ENCODE measurements at places on chromosomes 1 and 21.

DNA sequence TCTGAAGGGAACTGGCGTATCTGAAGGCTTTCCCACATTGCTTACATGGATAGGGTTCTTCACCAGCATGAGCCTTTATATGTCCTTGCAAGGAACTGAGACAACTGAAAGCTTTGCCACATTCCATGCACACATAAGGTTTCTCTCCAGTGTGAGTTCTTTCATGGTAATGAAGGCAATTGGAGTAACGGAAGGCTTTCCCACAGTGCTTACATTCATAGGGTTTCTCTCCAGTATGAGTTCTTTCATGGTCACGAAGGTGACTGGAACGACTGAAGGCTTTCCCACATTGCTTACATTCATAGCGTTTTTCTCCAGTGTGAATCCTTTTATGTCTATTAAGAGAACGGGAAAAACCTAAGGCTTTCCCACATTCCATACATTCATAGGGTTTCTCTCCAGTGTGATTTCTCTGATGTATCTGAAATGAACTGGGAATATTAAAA lies 15.0 kb downstream of the ZNF124 start:
- no peak for DNase-seq

DNA sequence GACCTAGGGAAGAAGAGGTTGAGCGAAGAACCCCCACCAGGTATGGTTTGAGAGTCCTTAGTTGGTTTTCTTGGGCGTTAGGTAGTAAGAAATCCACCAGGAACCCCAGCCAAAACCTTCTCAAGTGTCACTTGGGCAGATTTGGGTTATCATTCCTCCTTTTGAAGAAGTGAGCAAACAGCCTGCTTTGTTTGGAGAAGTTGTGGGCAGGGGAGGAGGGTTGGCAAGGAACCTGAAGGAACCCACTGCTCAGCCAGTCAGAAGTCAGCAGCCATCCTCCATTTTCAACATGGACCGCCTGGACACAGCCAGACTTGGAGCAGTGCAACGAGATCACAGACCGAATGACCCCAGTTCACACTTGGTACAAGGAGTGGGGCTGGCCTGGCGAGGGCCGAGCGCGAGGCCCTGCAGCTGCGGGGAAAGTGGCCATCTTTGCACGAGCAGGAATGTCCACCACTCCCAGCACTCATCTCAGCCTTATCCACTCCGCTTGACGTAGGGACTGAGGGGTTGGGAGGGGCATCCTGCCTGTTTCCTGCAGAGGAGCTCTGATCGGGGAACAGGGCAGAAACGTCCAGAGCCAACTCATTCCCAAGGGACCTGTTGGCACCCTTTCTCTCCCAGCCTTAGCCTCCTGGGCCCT lies 7.2 kb downstream of the ADPRS start:
- DNase-seq, result no peak

DNA sequence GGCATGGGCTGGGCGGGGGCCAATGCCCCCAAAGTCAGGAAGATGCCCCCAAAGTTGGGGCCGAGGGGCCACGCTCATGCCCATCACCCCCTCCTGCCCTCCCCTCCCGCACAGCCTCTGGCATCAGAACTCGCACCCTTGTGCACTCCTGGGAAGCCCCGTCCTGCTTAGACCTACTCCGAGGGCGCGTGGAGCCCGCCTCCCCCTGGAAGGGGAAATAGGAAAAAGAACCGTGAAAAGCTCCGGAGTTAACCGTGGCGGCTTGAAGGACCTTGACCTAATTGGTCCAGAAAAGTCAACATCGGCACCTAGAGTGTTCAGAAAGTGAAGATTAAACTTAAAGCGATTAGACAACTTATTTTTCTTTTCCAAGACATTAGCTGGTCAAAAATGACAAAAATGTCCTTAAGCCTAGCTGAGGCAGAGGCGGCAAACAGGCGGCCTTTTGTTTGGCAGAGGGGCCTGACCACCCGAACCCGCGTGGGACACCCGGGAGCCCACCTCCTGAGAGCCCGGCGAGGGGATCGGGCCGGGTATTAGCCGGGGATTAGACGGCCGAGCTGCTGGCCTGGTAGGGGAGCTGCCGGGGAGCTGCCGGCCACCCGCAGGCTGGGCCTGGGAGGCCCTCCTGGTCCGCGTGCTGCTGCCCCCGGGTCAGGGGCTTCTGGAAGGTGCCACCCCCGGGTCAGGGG lies 65.5 kb downstream of the PRDM16 start:
- no peak for DNase-seq

- no peak for DNase-seq
Measured at GRCh38 chr1:85818371-85818770, 110.1 kb upstream of the ZNHIT6 start.

GRCh38 chr1:27906759-27907158 lies 28.0 kb upstream of the SMPDL3B start:
- DNase-seq, result peak; percentile 74

DNA sequence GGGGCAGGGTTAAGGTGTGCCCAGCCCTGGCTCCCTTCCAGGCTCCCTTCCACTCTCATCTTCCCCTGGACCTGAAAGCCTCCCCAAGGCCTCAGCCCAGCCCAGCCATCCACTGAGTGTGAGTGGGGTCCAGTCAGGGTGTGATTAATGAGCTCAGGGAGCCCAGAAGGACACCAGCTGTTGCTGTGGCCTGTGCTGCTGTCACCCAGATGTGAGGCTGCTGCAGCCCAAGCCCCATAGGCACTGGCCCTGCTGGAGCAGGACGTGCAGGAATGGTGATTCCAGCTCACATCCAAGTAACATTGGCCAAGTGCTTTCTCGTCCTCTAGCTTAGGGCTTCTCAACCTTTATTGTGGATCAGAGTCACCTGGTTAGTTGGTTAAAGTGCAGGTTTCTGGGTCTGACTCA lies 77.6 kb downstream of the EPHB2 start:
- DNase-seq, result no peak

DNA sequence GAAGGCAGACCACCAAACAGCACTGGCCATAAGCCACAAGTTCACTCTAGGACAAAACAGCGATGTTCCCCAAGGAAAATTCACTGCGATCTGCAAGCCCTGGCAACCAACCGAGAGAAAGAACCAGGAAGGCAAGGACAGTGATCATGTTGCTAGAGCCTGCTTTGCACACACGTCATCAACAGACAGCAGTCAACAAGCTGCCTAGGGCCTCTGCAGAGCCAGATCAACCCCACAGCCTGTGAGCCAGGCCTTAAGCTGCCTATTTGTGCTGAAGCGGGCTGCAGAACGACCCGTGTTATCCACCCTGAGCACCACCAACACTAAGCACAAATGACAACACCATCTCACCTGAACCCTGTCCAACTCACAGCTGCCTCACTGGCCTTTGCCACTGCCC lies 6.2 kb upstream of the YRDC start:
- DNase-seq, result no peak
